ENCODE measurements at places on chromosomes 6 and 20.
A peak's percentile ranks its signal among the peaks of the same experiment; 100 is the strongest.

DNA sequence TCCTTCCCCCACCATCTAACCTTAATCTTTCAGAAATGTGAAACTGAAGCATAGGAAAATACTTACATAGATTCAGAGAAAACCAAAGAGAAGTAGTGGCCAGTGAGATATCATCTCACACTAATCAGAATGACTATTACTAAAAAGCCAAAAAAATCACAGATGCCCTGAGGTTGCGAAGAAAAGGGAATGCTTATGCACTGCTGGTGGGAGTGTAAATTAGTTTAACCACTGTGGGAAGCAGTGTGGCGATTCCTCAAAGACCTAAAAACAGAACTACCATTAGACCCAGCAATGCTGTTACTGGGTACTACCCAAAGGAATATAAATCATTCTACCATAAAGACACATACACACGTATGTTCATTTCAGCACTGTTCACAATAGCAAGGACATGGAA, 9.2 kb upstream of the PREX1 start:
- no peak for DNase-seq

DNA sequence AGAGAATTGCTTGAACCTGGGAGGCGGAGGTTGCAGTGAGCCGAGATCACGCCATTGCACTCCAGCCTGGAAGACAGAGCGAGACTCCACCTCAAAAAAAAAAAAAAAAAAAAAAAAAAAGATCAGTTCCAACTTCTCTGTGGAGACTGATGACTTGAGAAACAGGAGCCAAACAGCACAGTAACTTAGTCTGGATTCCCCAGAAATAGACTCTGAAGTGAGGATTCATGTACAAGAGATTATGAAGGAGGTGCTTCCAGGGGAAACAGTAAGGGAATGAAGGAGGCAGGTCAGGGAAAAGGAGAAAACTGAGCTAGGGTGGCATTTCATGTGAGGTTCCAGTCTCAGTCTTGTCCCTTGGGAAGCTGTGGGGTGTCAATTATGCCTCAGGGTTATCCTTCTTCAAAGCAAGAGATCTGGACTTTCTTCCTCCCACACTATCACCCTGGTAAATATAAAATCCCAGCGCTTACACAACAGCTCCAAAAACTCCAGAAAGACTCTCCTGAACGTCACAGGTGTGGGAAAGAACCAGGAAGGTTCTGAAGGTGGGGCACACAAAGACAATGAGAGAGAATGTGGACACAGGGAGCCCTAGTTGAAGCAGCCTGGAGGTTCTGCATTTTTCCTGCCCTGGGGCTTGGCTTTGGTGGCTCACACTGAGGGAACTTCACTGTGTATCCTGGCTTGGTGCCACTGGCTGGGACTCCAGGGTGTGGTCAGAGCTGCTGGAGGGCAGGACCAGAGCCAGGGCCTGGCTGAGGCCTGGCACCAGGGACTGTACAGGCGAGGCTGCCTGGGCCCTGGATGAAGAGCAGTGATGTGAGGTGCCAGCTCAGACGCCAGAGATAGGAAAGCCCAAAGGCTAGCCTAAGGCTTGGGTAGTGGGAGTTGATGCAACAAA, 46.8 kb downstream of the PCNA start:
- peak; percentile 11 for DNase-seq

GRCh38 chr6:36419310-36419709, 23.3 kb downstream of the PXT1 start:
- DNase-seq: no peak

DNA sequence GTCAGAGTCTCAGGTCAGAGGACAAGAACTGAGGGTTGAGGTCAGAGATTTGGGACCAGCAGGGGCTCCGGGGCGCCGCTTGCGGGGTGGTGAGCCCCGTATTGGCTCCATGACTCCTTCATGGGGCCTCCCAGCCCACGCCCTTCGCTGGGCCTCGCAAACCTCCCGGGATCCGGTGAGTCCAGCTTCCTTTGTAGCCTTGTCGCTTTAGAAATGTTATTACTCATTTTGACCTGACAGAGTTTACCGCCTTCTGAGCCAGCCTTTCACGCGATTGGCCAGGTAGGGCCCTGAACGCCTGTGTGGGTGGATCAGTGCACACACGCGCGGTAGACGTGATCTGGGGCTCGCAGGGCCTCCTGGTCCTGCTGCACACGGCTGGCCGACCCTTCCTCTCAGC, 181.1 kb downstream of the ERMARD start:
- peak; percentile 45 for DNase-seq

DNA sequence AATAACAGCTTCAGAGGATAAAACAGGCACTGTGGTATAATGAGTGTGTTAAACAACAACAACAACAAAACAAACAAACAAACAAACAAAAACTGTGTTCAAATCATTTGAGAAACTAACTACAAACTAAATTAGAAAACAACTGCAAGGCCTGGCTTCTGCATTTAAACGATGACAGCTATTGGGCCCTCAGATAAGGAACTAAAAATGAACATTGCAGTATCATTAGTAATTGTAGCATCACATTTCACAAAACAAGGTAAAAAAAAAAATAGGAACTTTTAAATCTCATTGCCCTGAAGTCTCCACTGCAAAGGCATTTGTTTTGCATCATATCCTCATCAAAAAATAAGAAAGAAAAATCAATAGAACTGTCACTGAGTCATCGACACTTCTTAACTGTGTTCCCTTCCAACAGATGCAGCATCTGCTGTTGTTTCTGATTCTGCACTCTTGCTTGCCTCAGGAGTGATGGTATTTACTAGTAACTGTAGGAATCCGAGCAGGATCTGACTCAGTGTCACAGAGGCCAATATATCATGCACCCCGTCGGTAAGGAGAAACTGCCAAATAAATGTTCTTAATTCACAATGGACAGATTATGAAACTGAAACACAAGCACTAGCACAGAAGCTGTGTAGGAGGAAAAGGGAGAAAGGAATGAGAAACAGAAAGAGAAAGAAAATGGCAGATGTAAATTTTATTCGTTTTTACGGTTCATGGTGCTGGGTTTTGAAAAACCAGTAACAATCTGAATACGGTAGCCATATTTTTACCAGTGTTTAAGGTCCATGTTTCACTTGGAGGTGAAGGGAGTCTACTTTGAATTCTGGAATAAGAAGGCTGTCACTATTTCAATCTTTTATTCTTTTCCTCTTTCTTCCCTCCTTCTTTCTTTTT, 365.7 kb upstream of the EPHA7 start:
- DNase-seq: no peak

DNA sequence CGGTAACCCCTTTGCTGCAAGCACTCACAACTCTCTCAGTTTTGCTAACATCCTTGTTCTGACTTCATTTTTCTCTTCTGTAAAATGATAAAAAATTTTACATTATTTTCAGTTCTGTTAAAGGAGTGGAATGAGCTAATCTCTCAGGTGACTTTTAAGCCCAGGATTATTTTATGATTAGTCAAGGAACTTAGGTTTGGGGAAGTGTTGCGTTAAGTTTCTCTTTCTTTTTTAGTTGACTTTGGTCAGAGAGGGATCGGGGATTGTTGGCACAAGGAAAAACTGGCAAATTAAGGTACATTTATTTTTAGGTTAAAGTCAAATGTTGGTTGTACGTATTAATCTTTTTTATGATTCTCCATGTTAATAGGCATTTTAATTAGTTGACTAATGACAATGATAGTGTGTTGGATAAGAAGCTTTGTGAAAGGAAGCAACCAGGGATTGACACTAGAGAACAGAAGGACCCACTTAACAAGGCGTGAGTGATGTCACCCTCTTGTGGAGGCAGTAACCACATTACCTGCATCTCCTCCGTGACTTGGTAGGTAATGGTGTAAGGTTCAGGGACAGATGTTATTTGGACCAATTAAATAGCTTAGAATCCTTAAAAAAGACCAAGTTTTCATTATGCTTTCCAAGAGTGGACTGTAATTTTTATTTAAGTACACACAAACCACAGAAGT, 31.6 kb downstream of the CD83 start:
- DNase-seq: peak; percentile 56

- DNase-seq: no peak
Measured at GRCh38 chr6:144753023-144753705, 468.0 kb downstream of the UTRN start.

DNA sequence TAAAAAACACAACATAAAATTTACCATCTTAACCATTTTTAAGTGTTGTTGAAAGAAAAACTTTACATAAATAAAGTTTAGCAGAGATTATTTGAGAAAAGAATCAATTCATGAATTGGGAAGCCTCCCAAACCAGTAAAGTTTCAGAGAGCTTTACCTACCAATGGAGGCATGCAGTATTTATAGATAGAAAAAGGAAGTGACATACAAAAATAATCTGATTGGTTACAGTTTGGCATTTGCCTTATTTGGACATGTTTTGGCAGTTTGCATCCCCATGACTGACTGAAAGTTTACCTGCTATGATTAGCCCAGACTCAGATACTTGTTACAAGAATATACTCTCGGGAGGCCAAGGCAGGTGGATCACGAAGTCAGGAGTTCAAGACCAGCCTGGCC, 3.7 kb upstream of the CMTR1 start:
- DNase-seq: no peak

DNA sequence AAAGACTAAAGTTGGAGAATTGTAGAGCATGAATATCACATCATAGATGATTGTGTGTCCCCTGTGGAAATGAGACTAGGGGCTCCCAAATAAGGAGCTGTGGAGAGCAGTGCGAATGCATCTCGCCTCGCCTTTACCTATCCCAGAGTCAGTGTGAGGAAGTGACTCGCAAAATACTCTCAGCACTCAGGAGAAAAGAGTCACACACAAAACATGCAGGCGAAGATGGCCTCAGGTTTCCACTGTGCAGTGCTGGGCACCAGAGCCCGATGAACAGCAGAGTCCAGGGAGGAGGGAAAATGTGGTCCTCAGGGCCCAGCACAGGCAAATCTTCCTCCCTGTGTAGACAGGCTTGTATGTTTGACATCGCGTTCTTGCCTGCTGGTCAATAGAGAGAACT, 126.5 kb upstream of the AFDN start:
- DNase-seq: no peak

- DNase-seq: no peak
Measured at GRCh38 chr6:111792914-111793700, 80.1 kb downstream of the FYN start.

DNA sequence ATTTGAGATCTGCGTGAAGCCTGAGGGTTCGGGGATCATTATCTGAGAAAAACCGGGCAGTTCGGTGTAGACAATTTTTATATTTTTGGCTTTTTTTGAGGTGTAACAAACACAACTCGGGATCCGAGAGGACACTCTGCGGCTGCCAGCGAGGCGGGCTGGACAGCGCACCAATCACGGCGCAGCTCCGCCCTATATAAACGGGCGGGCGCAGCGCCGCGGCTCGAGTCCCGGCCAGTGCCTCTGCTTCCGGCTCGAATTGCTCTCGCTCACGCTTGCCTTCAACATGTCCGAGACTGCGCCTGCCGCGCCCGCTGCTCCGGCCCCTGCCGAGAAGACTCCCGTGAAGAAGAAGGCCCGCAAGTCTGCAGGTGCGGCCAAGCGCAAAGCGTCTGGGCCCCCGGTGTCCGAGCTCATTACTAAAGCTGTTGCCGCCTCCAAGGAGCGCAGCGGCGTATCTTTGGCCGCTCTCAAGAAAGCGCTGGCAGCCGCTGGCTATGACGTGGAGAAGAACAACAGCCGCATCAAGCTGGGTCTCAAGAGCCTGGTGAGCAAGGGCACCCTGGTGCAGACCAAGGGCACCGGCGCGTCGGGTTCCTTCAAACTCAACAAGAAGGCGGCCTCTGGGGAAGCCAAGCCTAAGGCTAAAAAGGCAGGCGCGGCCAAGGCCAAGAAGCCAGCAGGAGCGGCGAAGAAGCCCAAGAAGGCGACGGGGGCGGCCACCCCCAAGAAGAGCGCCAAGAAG, 69.0 kb downstream of the HFE start:
- DNase-seq: peak; percentile 85

DNA sequence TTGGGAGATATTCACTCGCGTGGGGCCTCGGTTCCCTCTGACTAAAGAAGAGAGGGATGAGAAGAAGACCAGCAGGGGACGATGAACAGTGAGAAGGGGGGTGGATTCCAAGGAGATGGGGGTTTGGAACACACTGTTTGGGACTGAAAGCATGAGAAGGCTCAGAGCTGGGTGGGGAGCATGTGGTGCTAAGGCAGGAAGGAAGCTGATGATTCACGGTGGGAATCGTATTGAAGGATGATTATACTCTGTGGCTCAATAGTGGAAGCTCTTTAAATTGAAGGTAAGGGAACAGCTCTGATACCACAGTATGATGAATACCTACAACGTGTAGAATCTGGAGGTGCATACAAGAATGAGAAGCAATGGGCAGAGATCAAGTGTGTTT, 117.5 kb upstream of the KCNK16 start:
- no peak for DNase-seq

DNA sequence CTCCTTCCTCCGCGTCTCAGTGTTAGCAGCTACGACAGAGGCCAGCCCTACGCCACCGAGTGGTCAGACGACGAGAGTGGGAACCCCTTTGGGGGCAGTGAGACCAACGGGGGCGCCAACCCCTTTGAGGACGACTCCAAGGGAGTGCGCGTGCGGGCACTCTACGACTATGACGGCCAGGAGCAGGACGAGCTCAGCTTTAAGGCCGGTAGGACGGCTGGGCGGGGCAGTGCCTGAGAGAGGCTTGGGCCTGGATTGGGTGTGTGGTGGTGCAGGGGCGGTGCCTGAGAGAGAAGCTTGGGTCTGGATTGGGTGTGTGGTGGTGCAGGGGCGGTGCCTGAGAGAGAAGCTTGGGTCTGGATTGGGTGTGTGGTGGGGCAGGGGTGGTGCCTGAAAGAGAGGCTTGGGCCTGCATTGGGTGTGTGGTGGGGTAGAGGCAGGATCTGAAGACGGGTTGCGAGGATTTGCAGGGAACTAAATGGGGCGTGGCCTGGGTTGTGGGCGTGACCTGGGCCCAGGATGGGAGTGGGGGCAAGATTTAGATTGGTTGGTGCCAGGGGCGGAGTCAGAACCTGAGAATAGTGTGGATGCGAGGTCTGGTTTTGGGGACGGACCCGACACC, 24.4 kb downstream of the SPDEF start:
- no peak for DNase-seq

GRCh38 chr20:59571551-59572314, 32.6 kb upstream of the PHACTR3 start:
- peak; percentile 16 for DNase-seq

DNA sequence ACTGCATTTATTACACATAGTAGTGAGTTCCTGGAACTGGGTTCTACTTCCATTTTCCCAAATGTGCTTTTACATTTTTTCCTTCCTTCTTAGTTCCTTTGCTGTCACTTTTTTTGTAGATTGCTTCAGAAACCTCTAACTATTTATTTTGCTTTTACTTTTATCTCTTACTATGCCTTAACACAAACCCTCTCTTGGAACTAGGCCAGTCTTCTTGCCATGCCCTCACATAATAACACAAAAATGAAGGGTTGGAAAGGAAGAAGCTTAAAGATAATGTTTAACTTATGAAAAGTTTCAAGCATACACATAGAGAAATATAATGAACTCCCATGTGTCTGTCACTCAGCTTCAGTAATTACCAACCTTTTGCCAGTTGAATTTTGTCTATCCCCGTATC, 27.1 kb downstream of the TOP1 start:
- no peak for DNase-seq

- DNase-seq: no peak
Measured at GRCh38 chr6:118890997-118891790, 2.8 kb upstream of the ASF1A start.

Measured in NCI-H510A treated with DMSO at 0.1 percent for 48 hours (cell line).